ENCODE measurements at places on chromosomes 12 and 14.

DNA sequence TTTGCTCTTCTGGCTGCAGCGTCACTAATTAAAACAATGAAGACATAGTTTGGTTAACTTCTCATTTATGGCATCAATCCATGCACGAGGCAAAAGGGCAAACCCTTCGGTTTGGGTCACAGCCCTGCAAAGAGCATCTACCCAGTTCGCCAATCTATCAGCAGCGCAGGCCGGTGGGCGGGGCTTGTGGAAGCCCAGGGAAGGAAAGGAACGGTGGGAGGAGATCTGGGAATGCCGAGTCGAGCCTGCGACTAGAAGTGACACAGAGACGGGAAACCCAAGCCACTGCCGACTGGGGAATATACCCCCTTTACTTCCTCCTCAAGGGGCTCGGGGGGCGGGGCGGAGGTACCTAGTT is 466 bp downstream of the KICS2 start:
- DNase-seq, result peak; percentile 39

DNA sequence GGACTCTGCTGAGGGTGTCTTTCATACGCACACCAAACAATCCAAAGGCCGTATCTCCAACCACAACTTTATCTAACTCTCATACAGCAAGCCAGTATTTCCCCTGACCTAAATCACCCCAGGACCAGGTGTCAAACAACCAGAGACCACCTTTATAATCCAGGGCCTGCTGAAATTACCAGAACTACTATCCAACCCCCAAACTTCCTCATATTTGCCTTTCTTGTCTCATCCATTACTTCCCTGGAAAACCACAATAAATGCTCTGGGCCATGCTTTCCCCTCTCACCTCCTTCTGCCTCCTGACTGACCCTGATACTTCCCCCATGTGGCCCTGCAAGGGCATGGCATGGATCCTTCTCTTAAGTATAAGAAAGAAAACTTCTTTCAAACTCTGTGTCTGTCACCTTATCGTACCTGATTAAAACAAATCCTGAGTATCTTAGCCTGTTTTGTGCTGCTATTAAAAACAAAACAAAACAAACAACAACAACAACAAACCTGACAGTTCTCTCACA is 44.7 kb upstream of the CRACR2A start:
- DNase-seq, result peak; percentile 25

- DNase-seq, result no peak
Measured at GRCh38 chr14:59830338-59830734, 40.2 kb downstream of the RTN1 start.

DNA sequence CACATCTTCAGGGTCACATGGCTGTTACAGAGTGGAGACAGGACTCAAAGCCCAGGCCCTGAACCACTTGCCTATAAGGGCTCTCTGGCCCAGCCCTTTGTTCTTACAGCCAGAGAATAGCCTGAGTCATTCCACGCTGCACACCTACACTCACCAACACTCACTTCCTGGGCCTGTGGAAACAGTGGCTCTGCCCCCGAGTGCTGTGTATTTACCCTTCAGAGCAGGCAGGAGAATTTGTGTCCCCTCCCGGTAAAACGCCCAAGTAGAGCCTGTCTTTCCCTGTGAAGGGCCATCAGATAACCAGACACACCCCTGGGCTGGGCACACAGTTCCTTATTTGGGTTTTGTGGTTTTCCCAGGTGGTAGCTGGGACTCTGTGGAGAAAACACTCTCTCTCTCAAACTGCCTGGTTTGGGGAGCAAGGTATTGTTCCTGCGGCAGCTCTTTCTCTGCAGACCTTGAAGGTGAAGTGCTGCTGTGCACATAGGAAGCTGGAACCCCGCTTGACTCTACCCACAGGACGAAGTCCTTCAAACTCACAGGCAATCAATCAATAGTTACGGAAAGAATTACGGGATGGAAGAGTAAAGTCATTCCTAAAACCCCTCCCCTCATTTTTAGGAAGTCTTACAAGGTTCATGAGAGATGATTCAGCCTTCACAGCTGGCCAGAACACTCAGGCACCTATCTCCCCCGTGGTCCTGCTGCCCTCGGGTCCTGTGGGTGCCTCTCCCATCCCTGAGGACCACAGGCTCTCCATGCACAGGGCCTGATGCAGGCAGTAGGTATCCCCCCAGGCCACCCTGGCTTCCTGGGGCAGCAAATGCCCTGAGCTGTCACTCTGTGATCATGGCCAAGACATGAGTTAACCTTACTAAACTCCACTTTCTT is 20.3 kb downstream of the FIGNL2 start:
- DNase-seq, result peak; percentile 40

DNA sequence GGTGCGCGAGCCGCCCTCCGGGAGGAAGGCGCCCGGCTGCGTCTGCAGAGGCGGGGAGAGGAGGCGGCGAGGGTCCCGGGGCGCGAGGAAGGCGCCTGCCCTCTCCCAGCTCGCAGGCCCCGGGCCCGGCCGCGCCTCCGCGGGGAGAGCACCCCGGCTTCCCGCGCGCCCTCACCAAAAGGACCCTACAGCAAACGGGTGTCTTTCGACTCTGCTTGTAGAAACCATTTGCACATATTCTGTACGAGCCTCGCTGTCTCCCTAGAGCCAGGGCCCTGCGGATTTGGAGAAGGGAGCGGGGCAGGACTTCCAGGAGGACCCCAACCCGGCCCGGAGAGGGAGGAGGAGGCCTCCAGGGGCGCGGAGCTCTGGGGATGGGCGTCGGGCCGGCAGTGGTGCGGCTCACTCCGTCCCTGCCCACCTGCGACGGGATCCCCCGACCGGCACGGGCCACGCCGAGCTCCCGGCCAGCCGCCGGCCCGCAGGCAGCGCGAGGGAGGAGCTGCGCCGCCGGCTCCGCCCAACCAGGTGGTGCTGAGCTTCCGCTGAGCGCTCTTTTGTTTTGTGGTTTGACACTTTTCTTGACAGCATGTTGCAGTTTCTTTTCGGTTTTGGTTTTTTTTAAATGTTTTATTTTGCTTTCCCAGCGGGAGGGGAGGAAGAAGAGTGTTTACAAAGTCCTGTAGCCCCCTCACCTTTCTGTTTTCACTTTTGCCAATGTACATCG is 103.3 kb upstream of the FKBP4 start:
- peak; percentile 59 for DNase-seq

Data from common myeloid progenitor, CD34-positive (primary cell).